ENCODE measurements at places on chromosomes 2 and 18.

- DNase-seq, result no peak
These were observed 75.1 kb downstream of the RFTN2 start for GRCh38 chr2:197600306-197600705.

DNA sequence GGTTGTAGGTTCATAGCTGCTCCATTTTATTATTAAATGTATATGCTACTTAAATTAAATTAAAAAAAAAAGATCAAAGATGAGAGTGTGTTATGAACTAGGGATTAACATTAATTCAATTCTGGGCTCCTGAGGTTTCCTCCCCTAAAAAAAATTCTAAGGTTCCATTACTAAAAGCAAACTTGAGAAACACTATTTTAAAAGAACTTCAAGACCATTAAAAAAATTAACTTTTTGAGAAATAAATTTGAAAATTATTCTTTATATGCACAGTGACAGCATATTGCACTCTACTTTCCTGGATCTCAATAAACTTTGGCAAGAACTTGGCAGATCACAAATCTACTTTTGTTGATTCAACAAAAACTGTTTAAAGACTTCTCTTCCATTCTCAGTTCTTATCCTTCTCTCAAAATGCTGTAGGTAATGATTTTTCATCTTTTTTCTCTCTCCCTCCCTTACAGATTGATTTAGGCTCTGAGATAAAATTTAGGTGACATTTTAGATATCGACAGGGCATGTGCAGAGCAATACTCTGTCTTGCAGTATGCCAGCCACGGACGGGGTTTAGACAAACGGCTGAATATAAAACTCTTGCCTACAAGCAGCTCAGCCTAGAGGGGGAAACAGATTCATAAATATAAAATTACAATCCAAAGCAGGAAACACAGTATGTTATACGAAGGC is 592 bp upstream of the MARS2 start:
- no peak for DNase-seq

- no peak for DNase-seq
These were observed 57.6 kb upstream of the THUMPD2 start for GRCh38 chr2:39836638-39837037.

DNA sequence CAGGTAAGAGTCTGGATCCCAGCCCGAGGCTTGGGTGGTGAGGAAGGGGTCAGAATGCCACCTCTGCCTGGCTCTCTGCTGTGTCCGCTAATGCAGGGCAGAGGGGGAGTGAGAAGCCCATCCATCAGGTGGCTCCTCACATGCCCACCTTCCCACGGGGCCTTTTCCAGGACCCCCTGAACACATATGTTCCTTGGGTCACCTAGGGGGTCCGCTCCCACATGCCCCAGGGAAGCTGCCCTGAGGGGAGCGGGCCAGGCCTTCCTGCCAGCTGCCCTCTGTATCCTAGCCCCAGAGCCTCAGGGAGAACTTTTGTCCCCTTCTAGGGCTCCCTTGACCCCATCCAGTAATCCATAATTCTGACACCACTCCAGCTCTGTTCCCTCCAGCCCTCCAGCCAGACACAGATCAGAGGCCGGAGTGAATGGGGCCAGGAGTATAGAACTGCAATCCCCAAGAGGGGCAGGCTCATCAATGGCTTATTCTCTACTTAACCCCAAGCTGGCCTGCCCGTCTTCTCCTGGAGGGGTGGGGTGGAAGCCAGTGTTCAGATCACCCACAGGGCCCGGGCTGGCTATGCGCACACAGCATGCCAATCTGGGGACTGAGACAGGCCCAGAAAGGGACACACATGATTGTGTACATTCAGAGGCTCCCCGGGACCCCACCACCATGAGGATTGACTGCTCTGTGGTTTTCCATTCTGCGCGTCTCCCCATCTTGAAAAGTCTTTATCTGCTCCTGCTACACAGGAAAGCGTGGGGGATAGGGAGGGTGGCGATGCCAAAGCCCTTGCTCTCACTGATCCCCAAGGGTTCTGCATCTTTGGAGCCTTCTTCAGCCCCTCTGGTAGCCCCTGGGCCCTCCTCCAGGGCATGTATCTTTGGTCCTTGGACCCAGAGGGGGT is 1.1 kb downstream of the EMILIN1 start:
- DNase-seq, result no peak

- no peak for DNase-seq
These were observed 12.4 kb downstream of the IL37 start for GRCh38 chr2:112923237-112923966.

- DNase-seq, result no peak
These were observed 129.8 kb downstream of the BCL2 start for GRCh38 chr18:63189817-63190216.

- no peak for DNase-seq
These were observed 286.8 kb upstream of the EPAS1 start for GRCh38 chr2:46010223-46010924.

DNA sequence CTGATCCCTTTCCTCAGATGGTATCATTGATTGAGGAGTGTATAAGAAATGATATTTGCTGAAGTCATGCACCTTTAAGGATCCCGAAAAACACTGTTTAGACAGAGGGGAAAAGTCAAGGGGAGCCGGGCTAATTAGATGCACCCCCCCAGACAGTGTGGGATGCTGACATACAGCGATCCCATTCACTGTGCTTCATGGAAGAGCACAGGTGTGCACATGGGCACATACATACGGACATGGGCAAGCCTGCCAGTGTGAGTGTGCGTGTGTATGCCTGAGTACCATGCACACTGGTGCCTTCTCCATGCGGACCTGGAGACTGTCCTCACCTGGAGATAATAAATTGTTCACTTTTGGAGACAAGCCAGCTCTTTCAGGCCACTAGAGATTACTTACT is 22.6 kb downstream of the MEIS1 start:
- DNase-seq, result no peak

- no peak for DNase-seq
These were observed 329.6 kb upstream of the MAP2 start for GRCh38 chr2:209094221-209094620.

- DNase-seq, result no peak
These were observed 71.2 kb upstream of the CAVIN2 start for GRCh38 chr2:191917967-191918651.

- DNase-seq, result no peak
These were observed 10.4 kb downstream of the CERKL start for GRCh38 chr2:181646415-181646987.

DNA sequence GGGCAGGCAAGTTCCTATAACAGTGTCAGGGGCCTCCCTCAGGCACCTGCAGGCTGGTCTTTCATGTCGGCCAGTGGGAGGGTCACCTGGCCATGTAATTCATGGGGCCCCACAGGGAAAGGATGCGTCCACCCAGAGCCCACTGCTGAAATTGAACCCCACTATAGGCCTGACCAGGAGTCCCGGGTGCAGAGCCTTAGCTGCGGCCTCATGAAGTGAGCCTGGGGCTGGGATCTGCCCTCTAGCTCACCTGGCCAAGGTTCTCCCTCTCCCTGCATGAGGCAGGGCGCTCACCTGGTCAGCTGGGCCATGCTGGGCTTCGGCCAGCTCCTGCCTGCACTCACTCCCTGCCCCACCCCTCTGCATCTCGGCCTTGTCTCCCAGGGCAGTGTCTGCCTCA is 41.1 kb downstream of the C1QL2 start:
- DNase-seq, result no peak

Data from AG04449 (cell line).